Daoy (cell line): ENCODE measurements at places on chromosomes 5 and 9. TPM values are rescaled to one million over a fixed set of nuclear protein-coding genes. Genes with fewer than 3 reads are reported as not detected.
A peak's percentile ranks its signal among the peaks of the same experiment; 100 is the strongest.

The OBP2B gene
- total RNA-seq = not detected in 2 replicates

The PCDHB7 gene
- total RNA-seq = 2.6 and 3.9 TPM in 2 replicates

The LHFPL2 gene
- total RNA-seq = 22.9 and 33.9 TPM in 2 replicates

The SLC34A3 gene
- not detected in 2 replicates for total RNA-seq

The LCN1 gene
- not detected in 2 replicates for total RNA-seq

DNA sequence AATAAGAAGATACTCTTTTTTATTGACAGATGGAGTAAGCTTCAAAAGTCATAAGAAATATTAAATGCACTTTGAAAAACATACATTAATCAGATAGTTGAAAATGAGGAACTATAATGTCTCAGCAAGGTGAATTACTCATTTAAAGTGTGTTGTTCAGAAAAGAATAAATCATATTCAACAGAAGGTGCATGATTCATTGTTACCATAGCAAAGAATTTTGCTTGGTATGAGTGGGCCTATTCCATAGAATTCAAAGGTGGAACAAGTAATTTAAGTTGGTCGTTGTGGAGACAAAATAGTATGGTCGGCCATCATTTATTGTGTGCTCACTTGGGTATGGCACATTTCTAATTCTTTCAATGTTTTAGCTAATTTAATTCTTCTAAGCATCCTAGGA lies 1920.2 kb upstream of the CDH9 start:
- DNase-seq = no peak

DNA sequence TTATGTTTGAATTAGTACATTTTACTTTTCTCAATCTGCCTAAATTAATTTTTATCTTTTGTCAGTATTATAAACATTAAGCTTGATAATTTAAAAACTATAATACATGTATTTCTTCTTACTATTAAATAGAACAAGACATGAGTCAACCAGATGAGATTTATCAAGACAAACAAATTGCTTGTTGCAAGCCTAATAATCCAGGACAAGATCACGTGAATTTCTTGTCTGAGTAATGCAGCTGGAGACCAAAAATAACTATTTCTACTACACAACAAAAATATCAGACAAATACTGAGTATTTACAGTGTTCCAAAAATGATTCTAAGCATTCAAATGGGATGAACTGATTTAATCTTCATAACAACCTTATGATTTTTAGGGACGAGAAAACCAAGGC lies 339.1 kb upstream of the PRR16 start:
- DNase-seq = no peak

GRCh38 chr5:133469846-133470245 lies 142.5 kb downstream of the FSTL4 start:
- no peak for DNase-seq

DNA sequence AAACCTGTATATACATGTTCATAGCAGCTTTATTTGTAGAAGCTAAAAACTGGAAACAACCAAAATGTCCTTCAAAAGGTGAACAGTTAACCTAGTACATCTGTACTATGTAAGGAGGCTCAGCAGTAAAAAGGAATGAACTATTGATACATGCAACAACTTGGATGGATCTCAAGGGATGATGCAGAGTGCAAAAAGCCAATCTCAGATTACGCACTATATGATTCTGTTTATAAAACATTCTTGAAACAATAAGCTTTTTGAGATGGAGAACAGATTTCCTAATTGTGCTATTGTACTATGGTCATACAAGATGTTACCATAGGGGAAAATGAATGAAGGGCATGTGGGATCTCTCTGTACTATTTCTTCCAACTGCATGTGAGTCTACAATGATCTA lies 88.9 kb downstream of the PAM start:
- DNase-seq = no peak

DNA sequence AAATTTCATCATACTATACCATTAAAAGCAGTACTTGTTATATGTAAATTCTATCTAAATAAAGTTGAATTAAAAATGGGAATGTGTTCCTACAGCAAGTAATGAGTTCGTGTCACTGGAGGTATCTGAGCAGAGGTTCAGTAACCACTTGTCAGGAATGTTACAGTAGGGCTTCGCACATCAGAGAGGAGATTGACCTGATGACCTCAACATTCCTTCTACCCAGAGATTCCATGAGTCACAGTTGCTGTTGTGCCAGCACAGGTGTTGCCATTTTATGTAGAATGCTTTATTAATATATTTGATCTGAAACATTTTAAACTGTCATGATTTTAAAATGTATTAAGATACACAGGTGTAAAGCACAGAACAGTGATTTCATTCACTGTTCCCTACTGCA lies 60.3 kb downstream of the STX17 start:
- peak; percentile 47 for DNase-seq

- no peak for DNase-seq
Measured at GRCh38 chr5:34709861-34710673, 53.9 kb downstream of the RAI14 start.
